Smooth muscle cell of the pulmonary artery (primary cell): ENCODE measurements at places on chromosomes 5 and 9. TPM values are rescaled to one million over a fixed set of nuclear protein-coding genes. Genes with fewer than 3 reads are reported as not detected.

SLC36A3 gene
- total RNA-seq = not detected in 2 replicates

RNF130 gene
- 34.7 and 40.5 TPM in 2 replicates for total RNA-seq

RAI14 gene
- 128 and 192 TPM in 2 replicates for total RNA-seq

PCBD2 gene
- total RNA-seq = 3.6 TPM in 2 replicates

PCDHGA3 gene
- total RNA-seq = 0.79 and 3.0 TPM in 2 replicates

SLC6A19 gene
- total RNA-seq = not detected in 2 replicates

TARS1 gene
- 185 and 188 TPM in 2 replicates for total RNA-seq

TAF11L4 gene
- not detected in 2 replicates for total RNA-seq

C5orf58 gene
- total RNA-seq = not detected in 2 replicates

IFNK gene
- not detected in 2 replicates for total RNA-seq

MLANA gene
- not detected in 2 replicates for total RNA-seq

IGFBPL1 gene
- 0.20 TPM in 1 of 2 replicates, not detected in the other for total RNA-seq

TMC1 gene
- total RNA-seq = 0.17 and 0.59 TPM in 2 replicates

HTR4 gene
- total RNA-seq = 0.07 and 3.3 TPM in 2 replicates
